ENCODE measurements at places on chromosomes 7 and 10. TPM values are rescaled to one million over a fixed set of nuclear protein-coding genes. Genes with fewer than 3 reads are reported as not detected.

GRCh38 chr7:17598846-17599245, 300.4 kb downstream of the AHR start:
- no peak for DNase-seq

DNA sequence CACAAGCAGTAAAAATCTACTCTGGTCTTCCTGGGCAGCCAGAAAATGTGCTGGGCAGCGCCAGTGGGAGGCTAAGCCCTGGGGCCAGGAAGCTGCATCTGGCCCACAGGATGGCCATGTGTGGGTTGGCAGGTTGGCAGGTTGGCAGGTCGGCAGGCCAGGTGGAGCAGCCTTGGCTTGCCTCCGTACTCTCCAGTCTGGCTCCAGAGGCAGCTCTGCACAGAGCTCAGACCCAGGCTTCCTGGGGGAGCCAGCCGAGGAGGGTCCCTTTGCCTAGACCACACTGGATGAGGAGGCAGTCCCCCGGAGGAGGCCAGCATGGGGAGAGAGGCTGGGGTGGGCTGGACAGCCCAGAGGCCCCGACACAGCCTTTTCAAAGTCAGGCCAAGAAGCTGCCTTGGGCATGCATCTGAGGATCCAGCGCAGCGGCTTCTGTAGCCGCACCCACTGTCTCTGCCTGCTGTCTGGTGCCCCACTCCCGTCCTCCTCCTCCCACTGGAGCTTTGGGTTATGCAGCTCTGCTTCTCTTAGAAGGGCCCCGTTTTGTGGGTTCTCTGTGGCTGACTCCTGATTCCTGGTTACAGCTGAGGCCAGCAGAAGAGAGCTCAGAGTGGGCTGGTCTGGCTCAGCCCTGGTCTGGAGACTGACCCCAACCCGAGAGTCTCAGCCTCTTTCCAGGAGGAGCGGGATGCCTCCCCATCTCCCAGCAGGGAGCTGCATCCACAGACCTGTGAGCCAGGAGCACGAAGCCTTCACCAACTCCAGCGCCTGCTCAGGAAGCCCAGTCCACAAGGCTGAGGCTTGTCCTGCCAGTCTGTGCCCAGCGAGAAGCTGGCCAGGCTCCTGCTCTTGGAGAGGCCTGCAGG, 44.6 kb downstream of the CFAP46 start:
- no peak for DNase-seq

DNA sequence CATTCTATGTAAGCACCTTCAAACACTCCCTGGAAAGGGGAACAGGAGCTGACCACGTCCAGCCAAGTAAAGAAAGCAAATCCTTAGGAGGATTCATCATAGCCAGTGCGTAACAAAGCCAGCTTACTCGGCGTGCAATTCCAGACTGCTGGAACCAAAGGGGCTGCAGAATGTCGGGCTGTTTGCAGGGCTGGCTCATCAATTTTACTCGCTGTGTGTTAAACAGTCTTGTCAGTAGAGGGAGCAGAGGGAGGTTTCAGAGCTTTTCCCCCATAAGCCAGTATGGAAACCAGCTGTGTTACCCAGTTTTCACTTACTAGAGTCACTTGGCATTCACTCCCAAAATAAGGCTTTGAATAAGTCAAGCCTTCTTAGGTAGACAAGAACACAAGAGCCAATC, 127.1 kb downstream of the KMT2E start:
- DNase-seq, result peak; percentile 65

- DNase-seq, result no peak
Measured at GRCh38 chr10:100970076-100970913, 991 bp downstream of the SEMA4G start.

DNA sequence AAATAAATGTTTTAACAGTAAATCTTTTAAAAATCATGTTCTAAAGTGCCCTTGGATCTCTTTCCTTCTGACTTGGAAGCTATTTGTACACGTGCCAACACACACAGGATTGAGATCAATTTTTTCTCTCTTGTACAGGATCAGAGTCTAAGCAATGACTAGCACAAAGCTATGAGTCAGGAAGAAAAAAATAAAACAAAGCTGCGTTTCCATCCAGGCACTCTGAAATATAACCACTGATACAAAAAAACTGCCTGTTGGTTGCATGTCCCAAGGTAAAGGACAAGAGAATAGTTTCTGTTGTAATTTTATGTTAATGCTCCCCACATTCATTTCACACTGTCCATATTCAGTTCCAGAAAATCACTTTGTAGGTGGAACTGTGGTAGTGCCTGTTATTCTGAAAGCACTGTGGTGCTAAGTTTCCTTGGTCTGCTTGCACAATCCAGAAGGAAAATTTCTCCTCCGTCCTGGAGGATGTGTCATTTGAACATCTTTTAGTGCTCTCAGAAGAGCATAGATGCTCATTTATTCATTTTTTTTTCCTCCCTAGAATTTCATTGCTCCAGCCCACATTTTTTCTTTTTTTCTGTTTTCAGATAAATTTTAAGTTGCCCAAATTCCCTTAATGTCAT, 113.4 kb downstream of the PLXDC2 start:
- DNase-seq, result peak; percentile 32

The SCART1 gene
- 0.96 TPM for polyA plus RNA-seq

DNA sequence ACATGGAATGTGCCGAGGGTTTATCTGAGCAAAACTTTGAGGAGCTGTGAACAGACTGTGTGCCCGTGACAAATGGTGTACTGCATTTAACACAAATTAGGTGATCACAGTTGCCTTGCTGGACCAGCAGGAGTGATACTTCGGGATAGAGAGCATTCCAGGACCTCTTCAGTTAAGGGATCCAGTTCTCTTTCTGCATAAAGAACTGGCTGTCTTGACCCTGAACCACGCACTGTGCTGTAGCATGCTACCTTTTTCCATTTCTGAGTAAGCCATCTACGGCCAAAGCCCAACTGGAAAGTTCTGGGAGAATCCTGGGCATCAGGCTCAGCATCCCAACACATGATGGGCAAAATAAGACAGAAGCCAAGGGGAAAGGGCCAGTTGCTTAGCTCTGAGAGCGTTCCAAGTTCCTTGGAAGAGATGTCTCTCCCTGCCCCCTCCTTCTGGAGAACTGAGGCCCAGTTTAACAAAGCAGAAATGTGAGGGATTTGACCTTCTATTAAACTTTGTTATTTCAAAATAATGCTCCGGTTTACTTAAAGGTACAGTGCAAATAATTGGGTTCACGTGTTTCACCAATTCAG, 37.9 kb upstream of the ADD3 start:
- no peak for DNase-seq

The SLC12A9 gene
- 11.2 TPM for polyA plus RNA-seq

GRCh38 chr10:26156019-26156418, 60.6 kb upstream of the GAD2 start:
- no peak for DNase-seq

- DNase-seq, result no peak
Measured at GRCh38 chr7:14236834-14237233, 247.4 kb upstream of the ETV1 start.

The C10orf53 gene
- polyA plus RNA-seq, result not detected

GRCh38 chr7:46133751-46134150, 212.7 kb upstream of the IGFBP3 start:
- DNase-seq, result no peak

The UPK3B gene
- polyA plus RNA-seq, result not detected

The CALML3 gene
- not detected for polyA plus RNA-seq

The CUL1 gene
- 47.7 TPM for polyA plus RNA-seq

DNA sequence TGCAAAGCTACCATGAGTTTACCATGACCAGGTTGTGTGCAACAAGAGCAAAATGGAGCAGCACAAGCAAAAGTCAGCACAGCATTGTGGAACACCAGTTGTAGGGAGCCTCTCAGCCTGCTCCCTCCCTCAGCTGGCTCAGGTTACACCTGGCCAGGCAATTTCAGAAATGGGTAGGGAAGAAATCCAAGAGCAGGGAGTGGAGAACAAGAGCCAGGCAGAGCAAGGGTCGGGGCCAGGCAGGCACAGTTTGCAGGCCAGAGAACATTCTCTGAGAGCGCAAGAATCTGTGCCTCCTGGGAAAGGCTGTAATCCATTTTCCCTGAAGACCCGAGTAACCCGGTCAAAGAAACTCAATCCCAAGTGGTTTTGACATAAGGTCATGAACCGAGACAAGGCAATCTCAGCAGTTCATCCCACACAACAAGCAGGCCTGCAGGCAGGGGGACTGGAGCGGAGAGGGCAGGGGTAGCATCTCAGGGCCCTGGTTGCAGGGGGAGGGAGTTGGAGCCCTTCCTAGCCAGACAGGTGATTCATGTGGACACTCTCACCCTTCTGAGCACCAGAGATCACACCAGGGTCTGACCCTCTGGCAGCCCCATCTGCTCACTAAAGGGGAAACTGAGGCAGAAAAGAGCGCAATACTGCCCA, 258.4 kb downstream of the PLXNA4 start:
- DNase-seq, result no peak

The GIMAP4 gene
- polyA plus RNA-seq, result not detected

DNA sequence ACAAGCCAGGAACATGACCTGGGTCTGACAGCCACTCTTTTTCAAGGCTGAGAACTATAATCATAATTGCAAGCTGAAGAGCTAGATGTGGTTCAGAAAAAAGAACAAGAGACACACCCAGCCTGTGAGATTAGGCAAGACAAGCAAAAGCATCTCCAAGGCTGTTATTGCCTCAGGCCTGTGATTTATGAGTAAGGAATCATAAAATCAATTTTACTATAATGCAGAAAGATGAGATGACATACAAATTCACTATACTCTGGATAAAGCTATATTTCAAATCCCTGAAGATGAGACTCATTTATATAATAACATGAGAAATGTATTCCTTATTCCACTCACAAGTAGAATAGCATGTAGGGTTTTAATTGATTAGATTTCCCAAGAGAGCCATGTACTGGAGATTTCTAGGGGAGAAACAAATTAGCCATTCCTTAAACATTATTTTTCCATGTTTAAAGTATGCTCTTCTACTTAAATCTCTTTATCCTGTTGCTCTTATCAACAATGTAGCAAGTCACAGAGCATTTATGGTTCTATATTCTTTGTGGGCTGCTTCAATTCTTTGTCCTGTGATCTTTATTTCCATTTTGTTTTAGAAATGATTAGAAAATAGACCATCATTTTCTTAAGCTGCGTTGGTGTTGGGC, 47.4 kb downstream of the FHIP2A start:
- DNase-seq, result no peak

The CNTNAP2 gene
- not detected for polyA plus RNA-seq

DNA sequence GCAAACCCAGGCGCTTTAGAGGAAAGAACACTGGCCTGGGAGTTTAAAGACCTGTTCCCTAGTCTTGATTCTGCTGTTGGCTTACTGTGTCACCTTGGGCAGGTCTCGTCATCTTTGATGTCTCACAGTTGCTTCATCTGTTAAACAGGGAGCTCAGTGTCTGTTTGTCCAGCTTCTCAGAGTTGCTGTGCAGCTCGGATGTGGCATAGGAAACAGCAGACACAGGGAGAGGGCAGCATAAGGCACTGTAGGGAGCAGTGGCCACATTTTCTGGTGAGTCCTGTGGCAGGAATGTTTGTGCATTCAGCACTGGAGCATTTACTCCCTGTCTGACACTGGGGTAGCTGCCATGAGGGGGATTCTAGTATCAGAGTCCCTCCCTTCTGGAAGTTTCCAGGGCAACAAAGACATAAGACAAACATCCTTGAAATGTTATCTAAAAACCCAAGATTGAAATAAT, 2.0 kb downstream of the REPIN1 start:
- DNase-seq, result no peak

DNA sequence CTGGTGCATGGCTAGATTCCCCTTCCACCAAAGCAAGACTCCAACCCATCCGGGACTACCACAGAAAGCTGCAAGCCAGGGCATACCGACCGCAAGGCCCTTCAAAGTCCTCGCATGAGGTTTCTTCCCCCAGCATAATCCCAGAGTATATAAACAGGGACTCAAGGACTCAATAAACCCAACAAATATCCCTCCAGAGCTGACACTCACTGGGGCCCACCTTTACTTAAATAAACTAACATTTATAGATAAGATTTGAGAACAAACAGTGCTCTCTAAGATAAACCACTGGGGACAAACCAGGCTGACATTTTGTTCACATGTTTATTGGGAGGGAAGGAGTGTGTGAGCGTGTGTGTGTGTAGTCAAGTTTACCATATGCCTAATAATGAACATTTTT, 138.2 kb downstream of the ADAM12 start:
- DNase-seq, result no peak

GRCh38 chr10:49759787-49760551, 2.2 kb downstream of the OGDHL start:
- no peak for DNase-seq

The ACSL5 gene
- polyA plus RNA-seq, result 1.8 TPM

DNA sequence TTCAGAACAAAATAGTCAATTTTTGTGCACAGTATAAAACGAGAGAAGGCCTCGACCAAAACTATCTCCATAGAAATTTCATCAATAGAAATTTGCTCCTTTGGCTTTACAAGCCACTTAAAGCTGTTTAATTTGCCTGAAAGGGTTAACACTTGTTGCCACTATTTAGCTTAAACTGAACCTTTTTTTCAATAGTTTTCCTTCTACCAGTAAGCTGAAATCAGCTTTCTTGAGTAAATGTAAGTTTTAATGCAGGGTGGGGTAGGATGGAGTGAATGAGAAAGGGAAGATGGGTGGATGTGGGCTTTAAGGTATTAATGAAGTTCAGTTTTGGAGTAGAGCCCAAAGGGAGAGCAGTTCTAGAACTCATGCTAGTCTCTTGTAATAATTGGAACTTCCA, 39.5 kb downstream of the ARL4A start:
- no peak for DNase-seq

GRCh38 chr7:16698200-16698905, 52.4 kb downstream of the BZW2 start:
- DNase-seq, result no peak

DNA sequence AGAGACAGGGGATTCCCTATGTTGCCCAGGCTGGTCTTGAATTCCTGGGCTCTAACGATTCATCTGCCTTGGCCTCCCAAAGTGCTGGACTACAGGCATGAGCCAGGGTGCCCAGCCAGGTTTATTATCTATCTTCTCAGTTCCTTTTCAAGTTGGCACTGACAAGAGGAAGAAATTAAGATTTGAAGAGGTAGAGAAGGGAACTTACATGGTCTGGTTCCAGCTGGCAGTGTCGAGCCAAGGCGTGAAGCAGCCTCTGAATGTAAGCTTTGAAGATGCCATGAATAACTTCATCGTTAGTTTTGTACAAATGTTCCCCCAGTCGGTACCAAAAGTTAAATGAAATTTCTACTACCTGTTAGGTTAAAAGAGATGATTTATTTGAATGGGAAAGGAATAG, 57.7 kb downstream of the TNPO3 start:
- DNase-seq, result no peak

DNA sequence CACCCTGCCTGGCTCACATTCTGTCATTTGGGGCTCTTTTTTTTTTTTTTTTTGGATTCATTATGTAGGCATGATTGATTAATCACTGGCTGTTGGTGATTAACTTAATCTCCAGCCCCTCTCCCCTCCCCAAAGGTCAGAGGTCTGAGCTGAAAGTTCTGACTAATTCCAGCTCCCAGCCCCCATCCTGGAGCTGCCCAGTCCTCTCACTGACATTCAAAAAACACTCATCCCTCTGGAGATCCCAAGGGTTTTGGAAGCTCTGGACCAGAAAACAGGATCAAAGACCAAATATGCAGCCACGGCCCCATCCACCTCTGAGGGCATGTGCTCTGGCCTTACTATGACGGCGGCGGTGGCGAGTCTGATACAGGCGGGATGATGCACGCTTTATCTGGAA, 53.8 kb downstream of the RBM17 start:
- no peak for DNase-seq

The DNA2 gene
- polyA plus RNA-seq, result 1.6 TPM

The ASIC3 gene
- 0.11 TPM for polyA plus RNA-seq
